ENCODE measurements at places on chromosomes 3 and 15.
A peak's percentile ranks its signal among the peaks of the same experiment; 100 is the strongest.

- no peak for DNase-seq
Observed at GRCh38 chr3:11363715-11364114, 91.5 kb downstream of the ATG7 start.

DNA sequence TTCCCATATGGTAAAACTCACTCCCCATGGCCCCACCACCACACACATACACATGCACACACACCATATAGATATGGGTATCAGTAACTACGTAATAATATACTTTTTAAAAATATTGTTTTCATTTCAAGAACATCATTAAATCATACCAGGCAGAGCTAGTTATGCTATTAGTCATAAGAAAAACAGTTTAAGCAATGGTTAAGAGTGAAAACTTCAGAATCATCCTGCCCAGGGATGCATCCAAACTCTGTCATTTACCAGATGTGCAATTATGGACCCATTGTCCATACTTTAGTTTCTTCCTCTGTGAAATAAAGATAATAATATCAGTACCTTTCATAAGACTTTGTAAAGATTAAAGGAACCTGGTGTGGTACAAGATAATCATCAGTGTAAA is 608.3 kb downstream of the RBMS3 start:
- no peak for DNase-seq

- DNase-seq: no peak
Observed at GRCh38 chr3:80017369-80017768, 249.6 kb upstream of the ROBO1 start.

- DNase-seq: no peak
Observed at GRCh38 chr15:31500766-31501449, 174.3 kb downstream of the KLF13 start.

DNA sequence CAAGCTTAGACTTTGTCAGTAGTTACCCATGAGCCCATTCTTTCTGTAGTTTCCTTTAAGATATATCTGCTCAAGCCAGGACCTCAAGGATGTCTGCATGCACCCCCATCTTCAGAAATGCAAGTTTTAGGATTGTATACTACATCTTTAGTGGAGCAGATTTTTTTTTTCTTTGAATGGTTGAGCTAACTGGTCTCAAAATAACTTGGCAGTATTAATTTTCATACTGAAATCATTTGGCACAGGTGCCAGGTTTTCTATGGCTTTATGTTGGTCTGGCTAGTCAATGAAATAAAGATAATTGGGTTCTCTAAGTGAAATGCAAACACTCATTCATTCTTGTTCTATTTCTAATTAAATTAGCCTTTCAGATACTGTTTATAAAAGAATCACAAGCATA is 108.9 kb downstream of the ATG7 start:
- no peak for DNase-seq

DNA sequence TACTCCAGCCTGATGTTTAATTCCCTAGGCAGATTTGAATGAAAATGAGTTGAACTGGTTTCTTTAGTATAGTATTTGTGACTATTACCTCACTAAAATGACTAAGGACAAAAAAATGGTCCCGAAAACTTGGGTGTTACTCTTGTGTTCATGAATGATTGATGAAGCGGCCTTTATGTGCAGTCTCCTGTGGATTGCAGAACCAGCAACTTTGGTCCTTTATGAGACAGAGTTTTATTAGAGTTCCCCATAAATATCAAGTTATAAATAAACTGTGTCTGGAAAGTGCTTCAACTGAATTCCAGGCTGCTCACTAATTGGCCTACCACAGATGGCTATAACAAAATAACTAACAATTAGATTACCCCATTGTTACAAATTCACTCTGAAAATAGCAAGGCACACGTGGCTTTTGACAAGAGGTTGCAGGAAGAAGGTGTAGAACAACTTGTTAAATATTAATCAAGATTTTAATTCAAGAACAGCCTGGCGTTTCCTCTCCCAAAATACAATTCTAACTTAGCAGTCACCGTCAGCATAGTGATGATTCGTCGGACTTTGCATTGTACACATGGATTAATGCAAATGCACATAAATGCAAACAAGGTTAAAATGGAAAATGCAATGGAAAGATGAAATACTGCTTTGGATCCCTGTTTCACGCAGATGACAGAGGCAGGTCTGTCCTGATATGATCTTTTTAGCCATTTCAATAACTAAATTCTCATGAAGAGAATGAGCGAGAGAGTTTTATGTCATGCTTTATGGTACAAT is 567.3 kb upstream of the ZNF717 start:
- DNase-seq: no peak

GRCh38 chr3:107555359-107555758 is 32.6 kb downstream of the BBX start:
- DNase-seq: no peak

DNA sequence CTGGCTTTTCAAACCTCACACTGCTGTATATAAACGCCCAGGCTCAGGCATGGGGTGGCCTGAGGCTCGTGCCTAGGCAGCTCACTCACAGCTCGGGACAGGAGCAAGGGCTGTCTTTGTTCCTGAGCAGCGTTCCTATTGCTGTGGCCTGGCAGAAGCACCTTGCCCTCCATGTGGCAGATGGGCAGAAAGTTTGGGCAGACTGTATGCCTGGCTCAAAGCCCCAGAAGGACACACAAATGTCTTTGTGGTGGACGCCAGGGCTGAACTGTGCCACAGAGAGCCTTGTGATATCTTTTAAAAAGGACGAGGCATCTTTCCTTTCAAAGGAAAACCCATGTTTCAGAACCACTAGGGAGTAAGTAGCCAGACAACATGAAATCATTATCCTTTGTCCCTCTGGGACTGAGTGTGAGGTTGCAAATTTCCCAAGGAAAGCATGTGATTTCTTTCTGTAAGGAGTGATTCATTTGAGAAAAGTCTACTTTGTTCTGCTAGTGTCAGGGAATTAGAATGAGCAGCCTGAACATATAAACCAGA is 29.3 kb upstream of the UBE2E1 start:
- peak; percentile 26 for DNase-seq

DNA sequence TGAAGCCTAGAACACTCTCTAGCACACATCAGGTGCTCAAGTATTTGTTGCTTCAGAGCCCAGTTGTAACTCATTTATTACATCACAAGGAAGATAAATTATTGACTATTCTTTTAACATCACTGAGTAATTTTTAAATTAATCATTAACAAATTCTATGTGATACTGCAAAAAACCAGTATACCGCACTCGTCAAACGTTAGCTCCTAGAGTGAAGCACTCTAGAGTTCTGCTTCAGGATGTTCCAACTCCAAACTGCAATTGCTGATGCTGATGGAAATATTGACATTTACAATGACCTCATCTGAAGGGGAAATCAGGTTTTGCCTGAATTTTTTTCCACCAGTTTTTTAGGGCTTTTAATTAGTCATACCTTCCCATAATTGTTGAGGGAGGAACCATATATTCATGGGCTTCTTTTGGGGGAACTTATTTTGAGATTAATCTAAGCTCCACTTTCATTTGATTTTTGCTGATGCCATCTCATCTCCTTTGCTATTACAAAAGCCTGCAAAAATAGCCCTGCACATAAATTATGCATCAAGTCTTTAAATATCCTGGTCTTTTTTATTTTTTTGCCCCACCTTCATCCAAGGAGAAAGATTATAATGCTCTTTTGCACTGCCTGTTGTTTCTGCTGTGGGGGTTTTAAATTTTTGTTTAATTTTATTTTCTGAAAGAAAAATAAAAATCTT is 123.0 kb upstream of the STAC start:
- DNase-seq: no peak

- no peak for DNase-seq
Observed at GRCh38 chr15:96374499-96374898, 44.0 kb downstream of the NR2F2 start.

GRCh38 chr3:77718311-77718710 is 678.4 kb downstream of the ROBO2 start:
- DNase-seq: no peak

- DNase-seq: no peak
Observed at GRCh38 chr3:137612291-137612690, 151.8 kb upstream of the SOX14 start.

DNA sequence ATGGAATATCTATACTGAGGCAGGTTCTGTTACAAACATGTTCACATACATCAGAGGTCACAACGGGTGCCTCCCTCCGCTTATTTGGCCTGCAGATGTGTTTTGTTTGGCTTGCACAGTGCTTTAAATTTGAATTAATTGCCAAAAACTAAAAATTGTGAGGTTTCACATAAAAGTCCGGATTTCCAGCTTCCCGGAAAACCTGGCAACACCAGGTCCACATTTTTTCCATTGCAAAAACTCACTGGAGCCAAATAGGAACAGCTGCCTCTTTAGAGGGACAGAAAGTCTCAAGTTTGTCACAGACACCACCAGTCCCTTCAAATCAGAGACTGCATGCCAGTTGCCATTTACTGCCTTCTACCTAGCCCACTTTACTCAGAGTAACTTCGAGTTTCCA is 205.9 kb upstream of the MDFIC2 start:
- DNase-seq: no peak

GRCh38 chr15:46344115-46344724 is 709.4 kb downstream of the SQOR start:
- DNase-seq: no peak

DNA sequence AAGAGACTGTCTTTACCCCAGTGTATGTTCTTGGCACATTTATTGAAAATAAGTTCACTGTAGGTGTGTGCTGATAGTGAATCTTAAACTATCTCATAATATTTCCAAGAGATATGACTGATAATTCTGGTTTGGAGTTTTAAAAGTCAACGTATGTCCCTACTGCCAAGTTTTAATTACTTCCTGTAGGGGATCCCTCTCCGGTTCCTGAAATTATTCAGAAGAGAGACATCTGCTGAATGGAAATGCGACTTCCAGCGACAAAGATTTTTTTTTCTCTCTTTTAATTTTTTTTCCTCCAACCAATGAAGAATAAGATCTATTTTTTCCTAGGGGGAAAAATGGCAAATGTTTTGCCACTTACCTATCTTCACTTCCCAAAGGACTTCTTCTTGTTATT is 498.9 kb upstream of the TGFBR2 start:
- DNase-seq: no peak

- DNase-seq: peak; percentile 62
Observed at GRCh38 chr3:107117922-107118536, 259.2 kb upstream of the CCDC54 start.

- no peak for DNase-seq
Observed at GRCh38 chr15:24862726-24863521, 91.9 kb upstream of the SNRPN start.

DNA sequence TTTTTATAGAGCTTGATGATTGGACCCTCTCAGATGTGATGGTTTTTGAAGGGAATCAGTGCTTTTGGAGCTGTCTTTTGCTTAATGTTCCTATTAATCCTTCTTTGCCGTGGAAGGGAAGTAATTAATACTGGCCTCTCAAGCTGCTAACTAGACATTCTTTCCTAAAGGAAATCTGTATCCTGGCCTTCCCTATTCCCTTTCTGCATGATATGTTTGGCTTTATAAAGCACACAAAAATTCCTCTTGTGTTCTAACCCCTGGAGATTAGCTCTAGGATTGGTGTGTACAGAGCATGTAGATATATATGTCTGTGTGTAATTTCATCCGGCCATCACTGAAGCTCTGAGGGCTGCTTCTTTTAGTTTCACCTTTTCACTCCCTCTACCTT is 6.9 kb downstream of the ATXN7 start:
- no peak for DNase-seq

GRCh38 chr15:74863239-74864056 is 9.7 kb downstream of the SCAMP2 start:
- no peak for DNase-seq

GRCh38 chr3:188389711-188390342 is 235.9 kb downstream of the LPP start:
- DNase-seq: no peak

- no peak for DNase-seq
Observed at GRCh38 chr3:69204315-69204957, 82.0 kb upstream of the LMOD3 start.

GRCh38 chr15:28243901-28244300 is 78.1 kb downstream of the HERC2 start:
- DNase-seq: no peak

DNA sequence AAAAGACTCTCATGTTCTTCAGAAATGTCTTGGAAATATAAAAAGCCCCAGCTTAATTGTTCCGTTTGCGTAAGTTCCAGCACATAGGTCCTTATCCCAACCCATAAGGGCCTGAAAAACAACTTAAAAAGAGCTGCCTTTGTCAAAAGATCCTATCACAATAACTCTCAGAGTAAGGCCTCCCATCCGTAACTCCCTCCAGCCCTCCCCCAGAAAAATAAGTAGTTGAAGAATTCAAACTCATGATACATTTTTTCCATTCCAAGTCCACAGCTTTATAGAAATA is 38.0 kb upstream of the SECISBP2L start:
- no peak for DNase-seq

- no peak for DNase-seq
Observed at GRCh38 chr15:51931638-51932037, 39.9 kb downstream of the LEO1 start.

- no peak for DNase-seq
Observed at GRCh38 chr3:117669774-117670173, 960.2 kb downstream of the TUSC7 start.

- no peak for DNase-seq
Observed at GRCh38 chr15:44308415-44308814, 19.9 kb downstream of the GOLM2 start.

DNA sequence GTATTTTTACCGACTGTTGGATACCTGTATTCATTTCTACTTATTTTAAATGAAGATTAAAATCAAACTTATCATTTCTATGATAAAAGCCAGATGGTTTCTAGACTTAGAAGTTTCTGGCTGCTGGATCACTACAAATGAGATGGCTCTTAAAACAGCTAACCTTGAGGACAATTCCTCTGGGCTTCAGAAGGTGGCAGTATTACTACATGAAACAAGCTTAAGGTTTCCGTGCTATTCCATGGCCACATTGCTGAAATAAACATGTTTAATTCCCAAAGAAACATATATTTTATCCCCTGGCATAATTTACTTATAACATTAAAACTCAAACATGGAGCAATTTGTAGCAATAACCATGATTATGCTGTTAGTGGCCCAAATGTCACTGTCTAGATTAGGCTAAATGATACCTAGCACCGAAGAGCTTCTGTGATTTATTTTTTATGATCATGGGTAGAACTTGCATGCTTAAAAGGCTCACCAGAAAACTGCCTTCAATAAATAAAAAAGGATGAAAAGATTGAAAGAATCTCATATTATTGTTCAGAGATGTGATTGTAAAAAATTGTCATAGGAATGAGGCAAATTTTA is 204.0 kb upstream of the NANOGP8 start:
- no peak for DNase-seq

GRCh38 chr15:43776101-43776717 is 557 bp downstream of the ELL3 start:
- DNase-seq: no peak

GRCh38 chr15:60396560-60396957 is 1.2 kb downstream of the ANXA2 start:
- no peak for DNase-seq

GRCh38 chr3:141115789-141116541 is 64.8 kb downstream of the SPSB4 start:
- DNase-seq: no peak

- DNase-seq: no peak
Observed at GRCh38 chr3:102826636-102827035, 391.8 kb downstream of the ZPLD1 start.

DNA sequence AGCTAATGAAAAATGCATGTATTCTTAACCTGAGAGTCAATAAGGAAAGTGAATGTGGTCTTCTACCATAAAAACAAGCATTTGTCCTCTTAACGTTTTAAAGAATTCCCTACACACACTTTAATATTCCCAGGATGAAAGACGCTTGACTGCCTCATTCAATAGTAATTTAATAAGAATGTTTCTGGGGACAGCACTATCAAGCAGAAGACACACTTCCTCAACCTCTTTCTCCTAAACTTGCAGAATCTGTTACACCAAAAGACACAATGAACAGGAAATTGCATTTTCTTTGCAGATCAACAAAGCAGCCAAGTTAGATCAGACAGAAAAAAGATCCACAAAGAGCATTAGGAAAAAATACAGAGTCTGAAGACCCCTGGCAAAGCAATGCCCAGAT is 97.7 kb downstream of the PLCH1 start:
- DNase-seq: no peak
